Stimulated activated CD8-positive, alpha-beta memory T cell treated with anti-CD3 and anti-CD28 coated beads, Interleukin-4, amount 100 ng/mL, for 24 hours (primary cell): ENCODE measurements at places on chromosomes 2 and 18.

- DNase-seq, result no peak
Observed at GRCh38 chr2:26612034-26612433, 29.1 kb downstream of the CIB4 start.

- DNase-seq, result no peak
Observed at GRCh38 chr2:118549503-118549902, 297.9 kb downstream of the EN1 start.

DNA sequence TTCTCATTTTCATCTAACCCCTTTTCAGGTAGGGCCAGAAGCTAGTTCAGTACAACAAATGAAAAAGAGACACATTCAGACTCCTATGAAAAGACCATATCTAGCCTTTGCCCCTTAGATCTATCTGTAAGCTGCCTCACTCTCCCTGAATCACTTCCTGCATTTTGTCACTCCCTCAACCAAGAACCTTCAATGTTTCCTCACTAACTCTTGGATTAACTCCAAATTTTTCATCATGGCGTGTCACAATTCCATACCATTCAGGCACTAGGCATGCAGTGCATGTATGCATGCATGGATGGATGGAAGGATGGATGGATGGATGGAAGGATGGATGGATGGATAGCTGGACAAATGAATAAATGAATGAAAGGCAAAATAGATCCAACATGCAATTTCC is 356.9 kb downstream of the TNS1 start:
- DNase-seq, result no peak

GRCh38 chr2:107684421-107684820 is 142.3 kb upstream of the RGPD4 start:
- DNase-seq, result no peak

- no peak for DNase-seq
Observed at GRCh38 chr2:12321886-12322285, 394.9 kb upstream of the TRIB2 start.

- DNase-seq, result no peak
Observed at GRCh38 chr18:5144629-5145028, 52.4 kb downstream of the AKAIN1 start.

- no peak for DNase-seq
Observed at GRCh38 chr18:80022613-80023012, 11.6 kb upstream of the RBFA start.

- DNase-seq, result no peak
Observed at GRCh38 chr2:205660521-205661124, 21.7 kb upstream of the NRP2 start.

- no peak for DNase-seq
Observed at GRCh38 chr2:226759768-226760167, 39.9 kb downstream of the IRS1 start.
